Activated T-helper 17 cell treated with anti-CD3 and anti-CD28 coated beads, Interleukin-2, amount 50 U/mL, for 72 hours (primary cell): ENCODE measurements at places on chromosomes 12 and 14. TPM values are rescaled to one million over a fixed set of nuclear protein-coding genes. Genes with fewer than 3 reads are reported as not detected.

The GPR162 gene
- 0.15 TPM for total RNA-seq

- H3K27ac ChIP-seq = no peak overlapping the region
- H3K4me1 ChIP-seq = no peaks in the 10 kb centered on the region
- no peak for ATAC-seq
- H3K4me3 ChIP-seq = no peak overlapping the region
Measured at GRCh38 chr12:63994704-63995103, 150.2 kb downstream of the SRGAP1 start.

DNA sequence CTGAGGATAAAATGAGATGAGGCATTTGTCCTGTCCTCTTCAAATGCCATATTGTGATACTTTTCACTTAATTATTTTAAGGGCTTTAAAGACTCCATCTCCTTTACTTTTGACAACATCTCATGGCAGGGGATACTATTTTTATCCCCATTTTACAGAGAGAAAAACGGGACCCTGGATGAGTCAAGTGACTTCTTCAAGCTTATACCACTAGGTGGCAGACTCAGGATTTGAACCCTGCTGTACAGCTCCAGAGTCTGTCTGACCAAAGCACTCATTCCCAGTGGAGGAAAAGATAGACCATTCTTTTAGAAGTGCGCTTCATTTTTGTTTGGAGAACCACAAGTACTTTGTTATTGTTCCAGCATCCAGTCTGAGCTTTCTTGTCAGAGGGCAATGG is 1.7 kb upstream of the SMOC1 start:
- no peak overlapping the region for H3K4me3 ChIP-seq
- H3K27ac ChIP-seq = no peak overlapping the region
- peaks cover 37% of the 10 kb centered on the region for H3K27me3 ChIP-seq
- no peak for ATAC-seq
- H3K4me1 ChIP-seq = no peaks in the 10 kb centered on the region

The CCNB1IP1 gene
- 53.5 TPM for total RNA-seq

DNA sequence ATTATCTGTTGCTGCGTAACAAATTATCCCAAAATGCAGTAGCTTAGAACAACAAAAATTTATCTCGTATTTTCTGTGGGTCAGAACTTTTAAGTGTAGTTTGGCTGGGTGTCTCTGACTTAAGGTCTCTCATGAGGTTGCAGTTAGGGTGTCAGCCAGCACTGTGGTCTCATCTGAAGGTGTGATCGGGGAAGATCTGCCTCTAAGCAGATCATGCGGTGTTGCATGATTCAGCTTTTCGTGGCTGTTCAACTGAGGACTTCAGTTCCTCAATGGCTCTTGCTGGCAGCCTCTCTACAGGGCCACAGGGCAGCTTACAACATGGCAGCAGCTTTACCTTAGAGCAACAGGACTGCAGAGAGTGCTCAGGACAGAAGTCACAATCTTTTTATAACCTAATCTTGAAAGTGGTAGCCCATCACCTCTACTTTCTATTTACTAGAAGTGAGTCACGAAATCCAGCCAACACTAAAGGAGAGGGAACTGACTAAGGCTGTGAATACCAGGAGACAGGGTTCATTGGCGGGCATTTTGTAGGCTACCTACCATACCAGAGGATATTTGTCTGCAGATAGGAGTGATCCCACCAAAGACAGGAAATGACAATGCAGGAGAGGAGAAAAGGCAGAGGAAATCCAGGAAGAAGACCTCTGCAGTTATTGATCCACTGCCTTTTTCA is 1.8 kb upstream of the TMPRSS12 start:
- no peaks in the 10 kb centered on the region for H3K36me3 ChIP-seq
- no peak overlapping the region for H3K4me3 ChIP-seq
- ATAC-seq = peak; percentile 62
- no peak overlapping the region for H3K27ac ChIP-seq
- peaks cover 11% of the 10 kb centered on the region for H3K27me3 ChIP-seq

The ZNF84 gene
- 13.7 TPM for total RNA-seq

GRCh38 chr14:31411218-31411727 is 9.1 kb downstream of the HEATR5A start:
- H3K27me3 ChIP-seq = no peaks in the 10 kb centered on the region
- peaks cover 12% of the 10 kb centered on the region for H3K4me1 ChIP-seq
- peaks cover 9% of the 10 kb centered on the region for H3K36me3 ChIP-seq
- no peak overlapping the region for H3K4me3 ChIP-seq
- H3K27ac ChIP-seq = no peak overlapping the region

The ADSS1 gene
- 0.91 TPM for total RNA-seq

The CDCA3 gene
- 86.9 TPM for total RNA-seq

The KRT86 gene
- total RNA-seq = 2.1 TPM

DNA sequence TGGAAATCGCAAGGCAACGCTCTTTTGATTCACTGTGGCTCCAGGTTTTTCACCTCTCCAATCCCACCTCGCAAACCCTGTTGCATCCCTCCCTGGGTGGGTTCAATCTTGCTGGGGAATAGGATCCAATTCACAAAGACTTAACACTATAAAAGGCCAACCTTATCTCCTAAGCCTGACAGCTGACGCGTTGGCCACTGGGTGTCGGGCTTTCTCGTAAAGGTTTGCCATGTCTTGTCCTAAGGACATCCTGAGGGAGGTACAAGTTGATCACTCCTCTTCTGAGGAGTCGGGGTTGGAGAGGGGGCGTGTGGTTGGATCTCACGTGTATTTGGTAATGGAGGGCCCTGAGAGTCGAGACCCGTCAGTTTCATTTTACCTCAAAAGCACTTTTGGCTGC is 112.6 kb upstream of the FZD10 start:
- no peak overlapping the region for H3K4me3 ChIP-seq
- peaks cover 15% of the 10 kb centered on the region for H3K27me3 ChIP-seq
- no peak for ATAC-seq
- no peaks in the 10 kb centered on the region for H3K36me3 ChIP-seq
- no peak overlapping the region for H3K27ac ChIP-seq

- H3K27ac ChIP-seq = no peak overlapping the region
- H3K36me3 ChIP-seq = no peaks in the 10 kb centered on the region
- H3K4me3 ChIP-seq = no peak overlapping the region
- peaks cover 12% of the 10 kb centered on the region for H3K27me3 ChIP-seq
Measured at GRCh38 chr12:48446161-48446776, 26.1 kb upstream of the ANP32D start.

The SGPP1 gene
- 7.7 TPM for total RNA-seq
